ENCODE measurements at places on chromosomes 7 and 10. TPM values are rescaled to one million over a fixed set of nuclear protein-coding genes. Genes with fewer than 3 reads are reported as not detected.

Gene GRM3
- total RNA-seq: not detected

Gene RNF133
- total RNA-seq: not detected

Gene OR2F1
- not detected for total RNA-seq

Gene MCM7
- total RNA-seq: 66.0 TPM

DNA sequence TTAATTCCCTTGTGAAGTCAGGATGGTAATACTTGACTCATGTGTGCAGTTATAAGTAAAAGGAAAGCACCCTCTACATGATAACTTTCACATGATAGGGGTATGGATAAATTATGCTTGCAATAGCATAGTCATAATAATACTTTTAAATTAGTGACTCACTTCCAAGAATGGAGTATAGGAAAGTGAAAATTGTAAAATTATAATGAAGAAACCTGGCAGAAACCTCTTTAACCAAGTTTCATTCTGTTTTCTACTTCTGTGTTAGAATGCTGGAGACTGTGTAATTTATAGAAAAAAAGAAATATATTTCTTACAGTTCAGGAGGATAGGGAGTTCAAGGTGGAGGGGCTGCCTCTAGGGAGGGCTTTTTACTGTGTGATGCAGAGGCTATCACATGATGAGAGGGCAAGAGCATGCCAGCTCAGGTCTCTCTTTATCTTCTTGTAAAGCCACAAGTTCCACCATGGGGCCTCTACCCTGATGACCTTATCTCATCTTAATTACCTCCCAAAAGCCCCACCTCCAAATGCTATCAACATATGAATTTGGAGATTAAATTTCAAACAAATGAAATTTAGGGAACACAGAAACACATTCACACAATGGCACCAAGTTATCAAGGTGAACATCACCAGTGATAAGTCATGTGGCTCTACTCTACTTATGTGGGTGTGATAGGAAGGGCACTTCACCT lies 43.2 kb downstream of the HDAC9 start:
- no peak overlapping the region for H3K4me3 ChIP-seq
- H3K36me3 ChIP-seq: no peaks in the 10 kb centered on the region
- peaks cover 9% of the 10 kb centered on the region for H3K4me1 ChIP-seq
- no peak for DNase-seq
- no peaks in the 10 kb centered on the region for H3K27me3 ChIP-seq

DNA sequence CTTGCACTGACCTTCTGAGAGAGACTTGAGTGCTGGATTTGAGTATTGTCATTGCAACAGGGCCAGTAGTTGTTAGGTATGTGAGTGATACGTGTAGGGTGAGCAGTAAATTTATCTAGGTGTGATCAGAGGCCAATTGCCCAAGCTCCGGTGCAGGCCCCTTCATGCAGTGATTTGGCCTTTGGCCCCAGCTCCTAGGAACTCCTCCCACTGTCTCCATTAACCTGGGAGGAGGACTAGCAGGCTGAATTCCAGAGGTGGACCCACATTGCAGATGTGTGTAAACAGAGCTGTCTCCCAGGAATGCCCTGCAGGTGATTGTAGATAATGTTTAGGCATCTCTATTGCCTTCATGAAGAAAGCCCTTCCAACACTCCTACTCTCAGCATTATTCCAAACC lies 19.5 kb downstream of the TCF7L2 start:
- H3K4me1 ChIP-seq: peaks cover 9% of the 10 kb centered on the region
- no peak overlapping the region for H3K4me3 ChIP-seq
- no peak for DNase-seq
- H3K36me3 ChIP-seq: no peaks in the 10 kb centered on the region

DNA sequence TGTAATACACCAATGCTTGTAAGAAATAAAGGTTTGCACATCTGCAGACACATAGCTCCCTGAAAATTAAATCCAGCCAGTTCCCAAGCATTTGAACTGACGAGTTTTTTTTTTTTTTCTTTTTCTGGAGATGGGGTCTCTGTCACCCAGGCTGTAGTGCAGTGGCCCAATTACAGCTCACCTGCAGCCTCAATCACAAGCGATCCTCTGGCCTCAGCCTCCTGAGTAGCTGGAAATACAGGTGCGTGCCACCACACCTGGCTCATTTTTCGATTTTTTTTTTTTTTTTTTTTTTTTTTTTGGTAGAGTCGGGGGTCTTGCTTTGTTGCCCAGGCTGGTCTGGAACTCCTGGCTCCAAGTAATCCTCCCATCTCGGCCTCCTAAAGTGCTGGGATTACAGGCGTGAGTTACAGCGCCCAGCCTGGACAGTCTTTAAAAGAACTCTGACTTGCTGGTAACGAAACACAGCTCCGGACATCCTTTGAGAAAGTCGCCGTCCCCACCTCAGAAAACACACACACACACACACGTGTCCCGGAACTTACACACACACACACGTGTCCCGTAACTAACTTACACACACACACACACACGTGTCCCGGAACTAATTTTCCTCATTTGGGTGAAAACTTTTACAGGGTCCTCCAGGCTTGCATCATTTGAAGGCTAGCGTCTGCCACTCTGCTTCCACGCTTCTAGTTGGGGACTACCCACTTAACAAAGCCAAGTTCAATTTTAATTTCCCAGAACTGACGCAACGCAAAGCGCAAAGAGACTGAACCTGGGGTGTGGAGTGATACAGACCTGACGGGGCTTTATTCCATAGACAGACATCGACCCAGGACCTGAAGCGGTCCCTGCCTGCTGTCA lies 18.6 kb downstream of the OCM2 start:
- DNase-seq: no peak
- H3K27ac ChIP-seq: peak overlapping the region; percentile 88
- H3K36me3 ChIP-seq: no peaks in the 10 kb centered on the region
- H3K27me3 ChIP-seq: no peaks in the 10 kb centered on the region

- no peak overlapping the region for H3K27ac ChIP-seq
- no peak overlapping the region for H3K4me3 ChIP-seq
- H3K36me3 ChIP-seq: no peaks in the 10 kb centered on the region
- no peaks in the 10 kb centered on the region for H3K27me3 ChIP-seq
These were observed 398.5 kb downstream of the PCDH15 start for GRCh38 chr10:54402576-54402975.

DNA sequence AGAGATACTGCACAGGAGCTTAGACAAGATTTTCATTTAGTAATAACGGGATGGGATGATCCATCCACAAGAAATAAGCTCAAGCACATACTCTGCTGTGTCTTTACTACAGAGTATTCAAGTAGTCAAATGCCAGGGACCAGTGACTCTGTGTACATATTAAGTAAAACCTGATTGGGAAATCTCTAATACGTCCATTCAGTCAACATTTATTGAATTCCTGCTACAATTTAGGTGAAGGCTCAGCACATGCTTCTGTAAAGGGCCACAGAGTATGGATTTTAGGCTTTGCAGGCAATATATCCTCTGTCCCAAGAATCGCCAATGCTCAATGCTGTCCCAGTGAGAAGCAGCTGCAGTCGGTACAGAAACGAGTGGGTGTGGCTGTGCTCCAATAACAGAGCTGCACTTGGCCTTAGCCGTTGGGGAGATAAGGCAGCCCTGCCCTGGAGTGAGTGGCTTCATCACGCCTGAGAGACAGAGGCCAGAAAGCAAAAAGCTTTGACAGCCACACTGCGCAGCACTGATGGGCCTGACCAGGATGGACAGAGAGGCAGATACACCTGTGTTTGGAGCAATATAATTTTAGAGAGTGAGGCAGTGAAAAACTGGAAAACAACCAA lies 186.8 kb downstream of the PARD3 start:
- no peak overlapping the region for H3K4me3 ChIP-seq
- no peak for DNase-seq
- H3K36me3 ChIP-seq: no peaks in the 10 kb centered on the region
- no peak overlapping the region for H3K27ac ChIP-seq

GRCh38 chr10:84329986-84330651 lies 1.7 kb downstream of the CCSER2 start:
- DNase-seq: no peak
- no peaks in the 10 kb centered on the region for H3K27me3 ChIP-seq
- no peaks in the 10 kb centered on the region for H3K36me3 ChIP-seq
- peak overlapping the region; percentile 35 for H3K27ac ChIP-seq

GRCh38 chr7:30140456-30140855 lies 5.7 kb downstream of the MTURN start:
- H3K36me3 ChIP-seq: no peaks in the 10 kb centered on the region
- peaks cover 20% of the 10 kb centered on the region for H3K4me1 ChIP-seq
- DNase-seq: no peak
- peak overlapping the region; percentile 73 for H3K27ac ChIP-seq
- H3K4me3 ChIP-seq: no peak overlapping the region
- no peaks in the 10 kb centered on the region for H3K27me3 ChIP-seq

- no peak overlapping the region for H3K4me3 ChIP-seq
- no peak overlapping the region for H3K27ac ChIP-seq
- H3K27me3 ChIP-seq: no peaks in the 10 kb centered on the region
- H3K36me3 ChIP-seq: no peaks in the 10 kb centered on the region
- DNase-seq: no peak
- H3K4me1 ChIP-seq: no peaks in the 10 kb centered on the region
These were observed 72.5 kb downstream of the MALSU1 start for GRCh38 chr7:23371654-23372053.

DNA sequence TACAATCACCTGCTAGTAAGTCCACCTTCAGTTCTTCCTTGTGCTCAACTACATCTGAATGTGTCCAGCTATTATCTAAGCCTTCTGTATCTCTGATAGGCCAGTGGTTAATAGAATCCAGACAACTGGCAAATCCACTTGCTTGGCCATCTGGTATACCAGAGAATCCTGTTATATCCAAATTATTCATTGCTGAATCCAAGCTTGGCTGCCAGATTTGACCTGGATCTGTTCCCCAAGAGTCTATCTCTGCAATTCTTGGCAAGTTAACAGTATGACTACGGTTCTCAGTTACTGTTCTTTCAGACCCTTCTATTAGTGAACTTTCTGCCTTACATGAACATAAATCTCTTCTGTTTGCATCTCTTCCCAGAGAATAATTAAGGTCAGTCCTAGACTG lies 154.6 kb upstream of the TARP start:
- no peak overlapping the region for H3K4me3 ChIP-seq
- H3K27me3 ChIP-seq: no peaks in the 10 kb centered on the region
- H3K27ac ChIP-seq: no peak overlapping the region
- H3K36me3 ChIP-seq: no peaks in the 10 kb centered on the region
- DNase-seq: no peak

DNA sequence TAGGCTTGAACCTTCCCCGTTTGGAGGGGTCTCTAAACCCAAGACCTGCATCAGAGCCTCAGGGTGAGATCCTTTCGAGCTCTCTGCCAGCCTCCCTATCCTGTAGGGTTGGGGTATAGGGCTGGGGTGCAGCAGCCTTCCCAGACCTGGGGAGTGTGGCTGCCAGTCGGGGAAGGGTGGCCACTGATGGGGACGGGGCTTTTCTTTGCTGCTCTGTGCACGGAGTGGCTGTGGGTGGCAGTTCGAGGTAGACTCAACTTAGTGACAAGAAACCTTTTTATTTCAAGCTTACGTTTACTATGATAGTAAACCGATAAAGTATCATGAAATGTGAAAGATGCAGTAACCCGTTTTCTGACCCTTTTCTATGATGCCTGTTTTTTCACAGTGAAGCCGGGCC lies 13.0 kb downstream of the ZNF316 start:
- H3K36me3 ChIP-seq: peaks cover 100% of the 10 kb centered on the region
- no peaks in the 10 kb centered on the region for H3K4me1 ChIP-seq
- no peak overlapping the region for H3K27ac ChIP-seq

GRCh38 chr7:46660402-46660980 lies 739.4 kb upstream of the IGFBP3 start:
- H3K36me3 ChIP-seq: no peaks in the 10 kb centered on the region
- H3K4me1 ChIP-seq: peaks cover 11% of the 10 kb centered on the region
- H3K4me3 ChIP-seq: no peak overlapping the region
- H3K27ac ChIP-seq: no peak overlapping the region
- DNase-seq: no peak

DNA sequence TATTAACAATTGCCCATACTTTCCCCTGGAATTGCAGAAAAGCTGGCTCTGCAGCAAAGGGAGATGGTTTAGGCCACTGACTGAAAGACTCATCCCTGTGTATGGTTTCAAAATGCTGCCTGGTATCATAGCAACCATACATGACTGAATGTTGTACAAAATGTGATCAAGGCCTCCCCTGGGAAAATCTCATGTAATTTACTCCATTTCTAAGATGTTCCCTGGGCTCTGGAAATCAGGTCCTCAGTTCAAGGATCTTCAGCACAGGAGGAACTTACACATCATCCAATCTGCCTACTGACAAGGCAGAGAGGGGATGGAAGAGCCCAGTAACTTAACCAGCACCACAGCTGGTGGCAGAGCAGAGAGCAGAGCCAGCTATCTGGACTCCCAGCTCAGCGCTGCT lies 111.8 kb downstream of the JAZF1 start:
- H3K4me1 ChIP-seq: peaks cover 4% of the 10 kb centered on the region
- H3K36me3 ChIP-seq: no peaks in the 10 kb centered on the region
- no peak for DNase-seq
- no peak overlapping the region for H3K4me3 ChIP-seq
- peak overlapping the region; percentile 59 for H3K27ac ChIP-seq

DNA sequence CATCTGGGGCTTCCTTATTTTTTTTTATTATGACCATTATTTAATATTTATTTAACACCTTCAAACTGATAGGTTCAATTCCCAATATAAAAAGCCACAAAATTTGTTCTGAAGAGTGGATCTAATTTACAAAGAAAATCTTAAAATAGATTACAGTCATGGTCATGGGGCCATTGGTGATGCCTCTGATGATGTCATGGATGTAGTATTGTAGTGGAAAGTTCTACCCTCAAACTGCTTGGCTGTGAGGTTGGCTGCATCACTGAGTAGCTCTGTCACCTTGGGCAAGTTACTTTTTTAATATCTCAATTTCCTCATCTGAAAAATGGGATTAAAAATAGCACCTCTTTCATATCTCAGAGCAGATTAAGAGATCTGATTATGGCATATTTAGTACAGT lies 128.5 kb downstream of the DKK1 start:
- H3K4me3 ChIP-seq: no peak overlapping the region
- DNase-seq: no peak
- H3K36me3 ChIP-seq: no peaks in the 10 kb centered on the region
- H3K27ac ChIP-seq: no peak overlapping the region
- no peaks in the 10 kb centered on the region for H3K4me1 ChIP-seq

DNA sequence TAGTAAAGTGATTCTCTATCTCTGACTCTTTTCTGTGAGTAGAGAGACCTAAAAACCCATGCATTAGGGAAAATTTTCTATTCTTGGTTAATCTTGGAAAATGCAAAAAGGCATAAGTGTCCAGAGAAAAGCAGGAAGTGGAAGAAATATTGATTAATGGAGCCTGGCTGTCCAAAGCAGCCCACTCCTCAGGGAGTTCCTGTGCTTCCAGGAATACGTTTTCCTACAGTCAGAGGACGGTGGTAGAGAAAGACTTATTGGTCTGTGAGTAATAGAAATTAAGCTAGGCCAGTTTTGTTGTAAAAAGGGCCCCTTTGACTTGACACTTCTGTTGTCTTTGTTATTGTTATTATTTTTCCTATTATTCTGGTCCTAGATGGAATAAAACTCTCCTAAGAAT lies 157.8 kb downstream of the NRP1 start:
- no peak overlapping the region for H3K27ac ChIP-seq
- DNase-seq: no peak
- peaks cover 20% of the 10 kb centered on the region for H3K36me3 ChIP-seq
- H3K27me3 ChIP-seq: no peaks in the 10 kb centered on the region
